NCI-H1092 (cell line): ENCODE measurements at places on chromosomes 5 and 9.

GRCh38 chr5:135032695-135032998, 1.4 kb downstream of the PITX1 start:
- no peak for DNase-seq

DNA sequence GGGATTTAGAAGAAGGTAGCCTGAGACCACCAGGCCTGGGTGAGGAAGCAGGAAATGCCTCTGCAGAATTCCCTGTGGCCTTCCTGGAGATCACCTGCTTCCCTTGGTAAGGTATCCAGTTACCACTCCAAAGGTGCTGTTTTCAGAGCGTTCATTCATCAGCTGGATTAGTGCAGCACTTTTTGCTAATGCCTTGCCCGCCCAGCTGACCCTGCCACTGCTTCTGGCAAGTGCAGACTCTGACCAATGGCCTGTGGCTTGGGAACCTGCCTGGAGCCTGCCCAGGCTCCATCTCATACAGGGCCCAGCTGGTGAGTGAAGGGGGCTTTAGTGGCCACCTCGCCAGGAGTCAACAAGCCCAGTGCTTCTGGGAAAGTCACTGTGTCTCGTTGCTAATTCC, 48.6 kb downstream of the FOXI1 start:
- DNase-seq, result no peak

GRCh38 chr9:125763394-125763801, 16.2 kb downstream of the PBX3 start:
- peak; percentile 96 for DNase-seq

GRCh38 chr5:56454219-56454862, 221.2 kb upstream of the ANKRD55 start:
- no peak for DNase-seq

- no peak for DNase-seq
Observed at GRCh38 chr5:168972731-168973130, 328.2 kb downstream of the SLIT3 start.

DNA sequence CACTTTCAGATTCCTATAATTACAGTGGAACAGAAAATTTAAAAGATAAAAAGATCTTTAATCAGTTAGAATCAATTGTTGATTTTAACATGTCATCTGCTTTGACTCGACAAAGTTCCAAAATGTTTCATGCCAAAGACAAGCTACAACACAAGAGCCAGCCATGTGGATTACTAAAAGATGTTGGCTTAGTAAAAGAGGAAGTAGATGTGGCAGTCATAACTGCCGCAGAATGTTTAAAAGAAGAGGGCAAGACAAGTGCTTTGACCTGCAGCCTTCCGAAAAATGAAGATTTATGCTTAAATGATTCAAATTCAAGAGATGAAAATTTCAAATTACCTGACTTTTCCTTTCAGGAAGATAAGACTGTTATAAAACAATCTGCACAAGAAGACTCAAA, 29.5 kb downstream of the ZFYVE16 start:
- no peak for DNase-seq

GRCh38 chr5:40831346-40832210, 3.4 kb downstream of the RPL37 start:
- DNase-seq, result no peak

- DNase-seq, result peak; percentile 13
Observed at GRCh38 chr9:33466565-33467495, 6.9 kb downstream of the NOL6 start.

DNA sequence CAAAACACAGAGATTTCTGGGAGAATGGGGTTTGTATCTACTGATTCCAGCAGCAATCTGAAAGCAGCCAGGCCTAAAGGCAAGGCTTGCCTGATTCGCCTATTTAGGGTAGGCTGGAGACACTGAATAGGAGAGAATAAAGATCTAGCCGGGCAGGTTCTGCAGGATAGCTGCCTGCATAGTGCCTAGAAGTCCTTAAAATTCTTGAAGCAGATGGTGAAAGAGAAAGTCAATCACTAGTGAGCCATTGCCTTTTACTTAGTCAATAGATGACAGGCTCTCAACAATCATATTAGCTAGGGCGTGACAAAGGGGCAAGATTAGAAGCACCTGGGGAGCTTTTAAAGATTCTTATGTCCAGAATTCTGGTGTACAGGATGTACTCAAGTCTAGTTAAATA, 522.7 kb downstream of the HTR1A start:
- DNase-seq, result no peak

GRCh38 chr9:83582029-83582428, 40.9 kb upstream of the IDNK start:
- DNase-seq, result no peak

GRCh38 chr9:134965411-134965810, 47.7 kb upstream of the FCN1 start:
- DNase-seq, result no peak

DNA sequence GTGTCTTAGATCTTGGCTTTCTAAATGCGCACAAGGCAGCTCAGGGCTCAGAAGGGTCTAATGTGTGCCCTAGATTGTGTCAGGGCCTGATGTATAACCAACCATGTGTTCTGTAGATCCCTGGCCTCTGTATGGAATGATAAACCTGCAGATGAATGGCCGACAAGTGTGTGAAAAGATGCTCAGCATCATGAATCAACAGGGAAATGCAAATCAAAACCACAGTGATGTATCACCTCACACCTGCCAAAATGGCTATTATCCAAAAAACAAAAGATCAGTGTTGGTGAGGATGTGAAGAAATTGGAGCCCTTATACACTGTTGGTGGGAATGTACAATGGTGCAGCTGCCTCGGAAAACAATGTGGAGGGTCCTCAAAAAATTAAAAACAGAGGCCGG, 489.8 kb downstream of the SEMA5A start:
- DNase-seq, result no peak
